ENCODE measurements at places on chromosomes 6 and 20. TPM values are rescaled to one million over a fixed set of nuclear protein-coding genes. Genes with fewer than 3 reads are reported as not detected.

The PERP gene
- 7.7 TPM for total RNA-seq

The NKX2-4 gene
- total RNA-seq, result not detected

The UST gene
- 21.2 TPM for total RNA-seq

The ARHGAP40 gene
- not detected for total RNA-seq

The ZC2HC1B gene
- not detected for total RNA-seq

The HNF4A gene
- not detected for total RNA-seq

The GZF1 gene
- total RNA-seq, result 14.5 TPM

The RAET1G gene
- total RNA-seq, result 1.5 TPM

The PGBD1 gene
- 6.2 TPM for total RNA-seq

The EPPIN gene
- not detected for total RNA-seq

The ANKRD6 gene
- total RNA-seq, result 11.5 TPM

The SAMD3 gene
- 3.5 TPM for total RNA-seq

The BMP2 gene
- 1.8 TPM for total RNA-seq

The HLA-DQB2 gene
- total RNA-seq, result not detected

The SLC35F1 gene
- total RNA-seq, result not detected

The HLA-DMB gene
- 2.2 TPM for total RNA-seq

The GPR63 gene
- total RNA-seq, result under 0.01 TPM

The LINC00237 gene
- total RNA-seq, result not detected

The TSPO2 gene
- total RNA-seq, result not detected

The COL20A1 gene
- total RNA-seq, result not detected

The LY6G6D gene
- total RNA-seq, result not detected

The KIF6 gene
- total RNA-seq, result 1.4 TPM

The SLC22A7 gene
- not detected for total RNA-seq

The HS3ST5 gene
- not detected for total RNA-seq

The DYNLT2 gene
- total RNA-seq, result 1.8 TPM

The DEFB124 gene
- total RNA-seq, result not detected

The SNX5 gene
- 89.9 TPM for total RNA-seq

The PTPRK gene
- 165 TPM for total RNA-seq

The MMUT gene
- 16.2 TPM for total RNA-seq

The NECAB3 gene
- 14.7 TPM for total RNA-seq

The NKX2-2 gene
- total RNA-seq, result not detected

The SRSF12 gene
- total RNA-seq, result under 0.01 TPM

The CDC5L gene
- 21.8 TPM for total RNA-seq

The IRAK1BP1 gene
- total RNA-seq, result 6.9 TPM

The MPIG6B gene
- not detected for total RNA-seq

The RAET1E gene
- 0.36 TPM for total RNA-seq

All from osteoblast (primary cell).